Activated CD4-positive, alpha-beta T cell treated with anti-CD3 and anti-CD28 coated beads, Interleukin-2, amount 50 U/mL, for 24 hours (primary cell): ENCODE measurements at places on chromosomes 6 and 20.

DNA sequence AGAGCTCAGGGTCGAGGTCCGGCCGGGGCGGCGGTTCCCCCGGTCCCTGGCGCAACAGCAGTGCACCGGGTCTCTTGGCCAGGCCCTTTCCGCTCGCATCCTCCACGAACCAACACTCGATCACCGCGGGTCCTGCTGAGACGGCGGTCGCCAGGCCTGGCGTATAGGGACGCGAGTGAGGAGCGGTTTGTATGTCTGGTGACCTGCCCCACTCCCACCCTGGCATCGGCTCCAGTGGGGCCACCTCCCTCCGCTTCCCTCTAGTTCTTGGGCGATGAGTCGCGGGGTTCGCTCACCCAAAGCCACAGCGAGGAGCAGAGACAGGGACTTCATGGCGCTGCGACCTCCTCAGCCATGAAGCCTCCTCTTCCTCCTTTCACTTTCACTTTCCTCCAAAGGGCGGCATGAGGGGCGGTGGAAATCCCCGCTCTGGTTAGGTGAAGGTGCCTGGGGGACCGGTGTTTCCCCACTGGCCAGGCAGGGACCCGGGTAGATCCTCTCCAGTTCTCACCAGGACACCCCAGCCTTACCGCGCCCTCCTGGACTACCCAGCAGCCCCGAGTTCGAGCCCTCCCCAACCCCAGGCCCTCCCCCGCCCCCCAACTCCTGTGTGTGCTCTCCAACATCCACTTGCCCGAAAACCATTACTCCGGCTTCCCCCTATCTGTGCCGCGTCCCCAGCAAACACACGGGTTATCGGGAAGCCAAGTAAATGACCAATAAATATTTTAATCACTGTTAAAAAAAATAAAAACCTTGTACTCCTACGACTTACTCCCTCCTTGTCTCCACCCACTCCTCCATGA lies at the start of gene TAPBP:
Gene TAPBP, minus strand, starts transcription at position 370 of the 806 bp plus-strand sequence. Its CDS starts 37 bp downstream, at position 333.
- peak; percentile 87 for DNase-seq

DNA sequence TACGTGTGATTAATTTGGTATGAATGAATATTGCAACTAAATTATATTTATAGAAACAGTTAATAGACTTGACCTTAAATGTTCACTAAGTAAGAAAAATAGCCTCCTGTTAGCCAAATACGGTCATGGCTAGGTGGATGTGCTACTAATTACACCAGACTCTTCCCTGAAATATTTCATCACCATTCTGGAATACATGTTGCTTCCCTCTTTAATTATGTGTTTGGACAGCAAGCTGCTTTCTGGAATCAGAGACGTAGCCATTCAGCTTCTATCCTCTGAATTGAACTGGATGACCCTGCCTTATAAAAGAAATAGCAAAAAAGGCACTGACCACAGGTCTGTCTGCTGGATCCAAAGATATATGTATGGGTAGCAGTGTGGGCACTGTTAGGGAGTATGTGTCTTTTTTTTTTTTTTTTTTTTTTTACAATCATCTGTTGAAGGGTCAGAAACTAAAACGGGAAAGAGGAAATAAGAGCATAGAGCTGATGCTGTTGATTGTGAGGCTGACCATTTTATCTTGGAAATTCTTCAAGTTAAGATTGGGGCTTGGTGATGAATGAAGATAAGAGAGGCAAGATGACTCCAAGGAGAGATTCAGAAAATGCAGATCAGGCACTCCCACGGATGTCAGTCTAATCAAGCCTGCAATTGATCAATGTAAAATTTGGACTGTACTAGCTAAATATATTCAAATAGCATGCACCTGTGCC lies 283.2 kb upstream of the HSF2 start:
- DNase-seq = no peak

GRCh38 chr20:9993137-9993536 lies 41.6 kb upstream of the ANKEF1 start:
- DNase-seq = no peak

DNA sequence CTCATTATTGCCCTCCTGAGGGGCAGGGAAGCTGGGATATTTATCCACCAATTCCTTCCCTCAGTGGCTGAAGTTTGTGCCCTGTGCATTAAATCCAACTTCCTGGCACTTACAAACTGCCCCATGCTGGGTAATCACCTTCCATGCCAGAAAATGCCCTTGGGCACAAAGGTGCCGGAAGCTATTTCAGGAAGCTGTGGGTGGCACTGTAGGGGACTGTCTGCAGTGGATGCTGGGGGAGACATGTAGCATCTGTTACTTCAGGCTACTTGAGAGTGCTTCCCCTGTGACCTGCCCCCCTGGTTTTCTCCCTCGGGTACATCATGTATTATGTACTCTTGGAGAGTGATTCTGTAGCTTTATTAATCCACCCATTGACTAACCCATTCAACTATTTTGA lies 24.7 kb upstream of the RALGAPA2 start:
- no peak for DNase-seq

DNA sequence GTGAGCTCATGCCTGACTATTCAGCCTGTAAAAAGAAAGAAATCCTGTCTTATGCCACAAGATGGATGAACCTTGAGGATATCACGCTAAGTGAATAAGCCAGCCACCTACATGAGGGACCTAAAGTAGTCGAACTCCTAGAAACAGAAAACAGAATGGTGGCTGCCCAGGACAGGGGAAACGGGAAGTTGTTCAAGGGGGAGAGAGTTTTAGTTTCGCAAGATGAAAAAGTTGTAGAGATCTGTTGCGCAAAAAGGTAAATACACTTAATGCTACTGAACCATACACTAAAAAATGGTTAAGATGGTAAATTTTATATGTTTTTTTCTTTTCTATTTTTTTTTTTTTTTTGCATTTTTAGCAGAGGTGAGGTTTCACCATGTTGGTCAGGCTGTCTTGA lies 74.1 kb upstream of the RALY start:
- no peak for DNase-seq

GRCh38 chr6:98241630-98242029 lies 592.7 kb upstream of the POU3F2 start:
- no peak for DNase-seq

DNA sequence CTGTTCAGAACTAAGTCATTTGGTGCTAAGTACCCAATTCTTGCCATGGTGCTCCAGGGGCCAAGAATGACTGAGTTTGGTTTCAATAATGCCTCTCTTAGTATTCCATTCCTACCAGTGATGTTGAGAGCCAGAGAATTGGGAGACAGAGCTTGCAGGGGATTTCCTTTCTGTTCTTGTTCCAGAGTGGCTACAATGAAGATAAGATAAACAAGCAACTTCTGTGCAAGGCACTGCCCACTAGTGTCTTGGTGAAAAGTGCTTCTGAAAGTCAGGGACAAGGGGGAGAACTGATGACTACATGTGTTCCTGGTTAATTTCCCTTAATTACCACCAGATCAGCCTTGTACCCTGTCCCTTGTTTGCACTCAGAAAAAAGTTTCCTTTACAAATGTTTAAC lies 421.6 kb downstream of the BCKDHB start:
- DNase-seq = no peak

DNA sequence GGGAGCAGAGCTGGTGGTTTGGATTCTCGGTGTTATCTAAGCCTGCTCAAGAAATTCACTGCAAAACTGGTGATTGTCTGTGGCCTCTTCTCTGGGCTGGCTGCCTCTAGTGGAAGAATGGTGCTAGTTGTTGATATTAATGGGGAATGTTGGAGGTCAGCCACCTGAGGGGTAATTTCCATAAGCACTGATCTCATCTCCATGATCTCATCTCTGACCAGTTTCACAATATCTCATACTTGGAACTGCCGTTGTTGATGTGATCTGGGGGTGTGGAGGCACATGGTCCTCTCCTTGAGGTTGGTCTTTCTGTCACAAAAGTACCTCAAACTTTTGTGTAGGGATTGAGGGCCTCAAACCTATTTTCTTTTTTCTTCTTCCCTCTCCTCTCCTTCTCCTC lies 102.6 kb downstream of the CD109 start:
- no peak for DNase-seq

DNA sequence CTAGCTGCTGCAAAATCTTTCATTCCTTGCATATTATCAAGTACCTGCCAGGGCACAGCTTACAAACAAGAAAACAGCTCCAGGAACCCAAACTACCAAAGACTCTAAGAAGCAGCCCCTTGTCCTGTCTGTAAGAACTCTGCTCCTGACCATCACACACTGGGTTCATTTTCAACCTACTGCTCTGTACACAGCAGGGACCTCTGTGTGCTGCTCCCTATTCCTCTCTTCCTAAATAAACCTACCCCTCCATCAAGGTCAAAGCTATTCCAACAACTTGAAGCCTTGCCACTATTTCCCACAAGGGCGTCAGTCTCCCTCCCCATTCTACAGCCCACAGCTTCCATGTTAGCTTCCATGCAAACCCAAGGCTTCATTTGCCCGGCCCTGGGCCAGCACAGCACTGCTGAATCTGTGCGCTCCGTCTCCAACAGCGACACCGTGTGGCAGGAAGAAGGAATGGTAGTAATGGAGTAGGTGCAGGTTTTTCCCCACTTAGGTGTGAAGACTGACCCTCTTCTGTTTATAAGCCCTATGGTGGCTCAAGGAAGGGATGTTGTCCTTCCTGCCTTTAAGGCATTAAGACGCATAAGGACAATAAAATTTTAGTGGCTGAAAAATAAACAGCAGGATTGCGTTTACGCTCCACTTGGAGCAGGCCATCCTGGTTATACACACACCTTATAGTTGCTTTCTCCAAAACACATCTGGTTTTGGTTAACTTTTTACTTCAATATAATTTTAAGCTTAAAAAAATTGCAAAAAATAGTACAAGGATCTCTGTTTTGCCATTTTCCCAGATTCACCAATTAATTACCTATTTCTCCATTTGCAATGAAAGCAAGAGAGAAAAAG lies 115.2 kb upstream of the NXT1 start:
- no peak for DNase-seq

DNA sequence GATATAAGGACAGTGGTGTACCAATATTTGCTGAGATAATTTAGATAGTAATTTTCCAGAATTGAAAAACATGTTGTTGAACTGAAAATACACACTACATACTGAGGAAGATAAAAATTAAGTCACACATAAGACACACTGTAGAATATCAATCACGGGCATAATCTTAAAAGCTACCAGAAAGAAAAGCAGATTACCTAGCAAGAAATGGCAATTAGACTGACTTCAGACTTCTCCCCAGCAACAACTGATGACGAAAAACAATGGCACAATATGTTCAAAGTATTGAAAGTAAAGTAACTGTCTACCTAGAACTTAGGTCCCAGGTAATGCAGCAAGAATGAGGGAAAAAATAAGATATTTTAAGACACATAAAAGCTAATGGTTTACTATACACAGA lies 46.5 kb downstream of the NOL7 start:
- DNase-seq = no peak

DNA sequence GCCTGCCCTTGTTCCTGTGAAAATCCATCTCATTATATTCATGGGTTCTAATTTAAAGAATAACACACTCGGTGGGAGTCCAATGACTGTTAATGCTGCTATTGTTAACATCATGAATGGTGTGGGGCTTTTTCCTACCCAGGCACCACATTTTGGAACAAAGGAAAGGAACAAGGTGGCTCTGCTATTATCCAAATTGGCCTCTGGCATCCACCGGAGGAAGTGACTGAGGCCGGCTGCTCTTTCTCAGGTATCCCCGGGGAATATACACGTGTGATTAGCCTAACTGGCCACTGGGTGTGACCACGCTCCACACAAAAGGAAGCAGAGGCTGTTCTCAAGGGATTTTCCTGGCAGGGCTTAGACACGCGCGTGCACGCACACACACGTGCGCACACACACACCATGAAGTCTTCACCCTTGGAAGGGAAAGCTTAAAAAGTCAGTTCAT lies 601.2 kb upstream of the ARID1B start:
- DNase-seq = no peak

- no peak for DNase-seq
Observed at GRCh38 chr6:82353848-82354247, 9.8 kb upstream of the TPBG start.

- no peak for DNase-seq
Observed at GRCh38 chr20:5508044-5508443, 191.3 kb upstream of the PROKR2 start.

DNA sequence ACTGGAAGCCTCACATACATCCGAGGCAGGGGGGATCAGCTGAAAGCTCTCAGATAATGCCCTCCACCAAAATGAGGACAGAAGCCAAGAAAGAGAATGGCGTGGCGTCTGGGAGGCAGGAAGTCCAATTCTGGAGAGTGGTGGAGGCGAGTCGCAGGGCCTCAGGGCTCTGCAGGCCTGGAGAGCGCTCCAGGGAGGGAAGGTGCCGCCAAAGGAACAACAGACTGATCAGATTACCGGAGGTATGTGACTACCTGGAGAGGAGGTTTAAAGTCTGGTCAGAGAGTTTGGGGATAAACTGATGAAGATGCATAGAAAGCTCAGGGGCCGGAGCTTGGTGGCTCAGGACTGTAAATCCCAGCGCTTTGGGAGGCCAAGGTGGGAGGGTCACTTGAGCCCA lies 11.2 kb upstream of the IP6K3 start:
- DNase-seq = no peak

DNA sequence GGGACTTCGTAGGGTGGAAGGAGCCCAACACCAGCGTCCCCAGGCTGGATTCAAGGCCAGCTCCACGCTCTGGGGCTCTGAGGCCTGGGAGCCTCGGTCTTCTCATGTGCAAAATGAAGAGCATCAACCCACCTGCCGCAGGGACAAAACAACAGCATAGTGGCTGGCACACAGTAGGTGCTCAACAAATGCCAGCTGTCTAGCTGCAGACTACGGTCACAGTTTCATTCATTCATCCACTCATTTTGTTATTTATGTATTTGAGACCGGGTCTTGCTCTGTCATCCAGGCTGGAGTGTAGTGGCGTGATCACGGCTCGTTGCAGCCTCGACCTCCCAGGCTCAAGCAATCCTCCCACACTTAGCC lies 60.7 kb downstream of the CEBPB start:
- no peak for DNase-seq

GRCh38 chr6:6724539-6725467 lies 136.3 kb downstream of the LY86 start:
- peak; percentile 49 for DNase-seq

- DNase-seq = no peak
Observed at GRCh38 chr6:130377915-130378314, 12.1 kb downstream of the TMEM200A start.

DNA sequence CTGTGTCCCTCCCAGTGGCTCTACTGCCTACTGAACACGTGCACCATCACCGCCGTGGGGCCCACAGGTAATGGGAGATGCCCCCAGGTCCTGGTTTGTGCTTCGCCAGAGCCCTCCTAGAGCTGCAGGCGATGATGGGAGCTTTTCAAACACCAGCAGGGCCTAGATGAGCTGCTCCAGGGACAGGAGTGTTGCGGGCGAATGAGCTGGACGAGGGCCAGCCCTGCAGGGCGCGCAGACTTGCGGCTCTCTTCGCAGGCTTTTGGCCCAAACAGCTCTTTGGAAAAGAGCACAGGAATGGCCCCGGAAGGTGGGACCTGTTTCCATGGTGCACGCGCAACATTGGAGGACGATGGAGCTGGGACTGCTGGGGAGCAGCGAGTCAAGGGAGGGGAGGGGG lies 409.3 kb upstream of the SULF2 start:
- DNase-seq = no peak
